ENCODE measurements at places on chromosomes 7 and 10.

DNA sequence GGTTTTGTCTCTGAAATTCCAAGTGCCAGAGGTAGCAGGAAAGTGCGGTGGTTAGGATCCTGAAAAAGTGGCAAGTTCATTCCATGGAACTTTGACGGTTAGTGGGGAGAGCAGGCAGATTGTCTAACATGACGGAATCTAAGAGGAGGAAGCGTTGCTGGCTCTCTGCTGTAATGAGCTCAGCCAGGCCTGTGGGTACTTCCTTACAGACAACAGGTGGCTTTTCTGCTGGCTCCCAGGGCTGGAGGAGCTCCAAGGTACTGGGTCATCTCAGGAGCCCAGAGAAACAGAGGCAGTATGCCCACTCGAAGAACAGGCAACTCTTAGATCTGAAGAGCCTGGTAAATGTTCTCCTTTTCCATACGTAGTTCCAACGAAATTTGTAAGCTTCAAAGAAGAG lies 3.1 kb upstream of the AIFM2 start:
- DNase-seq, result no peak

DNA sequence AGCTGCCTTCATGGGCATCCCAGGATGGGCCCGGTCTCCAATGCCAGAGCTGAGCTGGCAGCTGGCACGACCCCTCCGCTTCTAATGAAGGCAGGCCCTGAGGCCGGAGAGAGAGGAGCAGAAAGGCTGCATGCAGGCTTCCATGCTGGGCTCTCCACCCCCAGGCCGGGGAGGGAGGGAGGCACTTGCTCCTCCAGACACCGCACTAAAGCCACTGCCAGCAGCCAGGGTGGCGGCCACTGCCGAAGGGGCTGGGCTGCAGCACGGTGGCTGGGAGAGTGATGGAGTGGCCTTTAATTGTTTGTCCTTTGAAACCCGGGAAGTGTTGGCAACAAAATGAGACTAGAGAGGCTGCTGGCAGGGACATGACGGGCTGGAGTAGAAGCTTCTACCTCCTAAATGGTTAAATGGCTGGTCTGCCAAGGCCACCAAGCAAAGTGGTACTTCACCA lies 236.5 kb downstream of the SKAP2 start:
- DNase-seq, result no peak

DNA sequence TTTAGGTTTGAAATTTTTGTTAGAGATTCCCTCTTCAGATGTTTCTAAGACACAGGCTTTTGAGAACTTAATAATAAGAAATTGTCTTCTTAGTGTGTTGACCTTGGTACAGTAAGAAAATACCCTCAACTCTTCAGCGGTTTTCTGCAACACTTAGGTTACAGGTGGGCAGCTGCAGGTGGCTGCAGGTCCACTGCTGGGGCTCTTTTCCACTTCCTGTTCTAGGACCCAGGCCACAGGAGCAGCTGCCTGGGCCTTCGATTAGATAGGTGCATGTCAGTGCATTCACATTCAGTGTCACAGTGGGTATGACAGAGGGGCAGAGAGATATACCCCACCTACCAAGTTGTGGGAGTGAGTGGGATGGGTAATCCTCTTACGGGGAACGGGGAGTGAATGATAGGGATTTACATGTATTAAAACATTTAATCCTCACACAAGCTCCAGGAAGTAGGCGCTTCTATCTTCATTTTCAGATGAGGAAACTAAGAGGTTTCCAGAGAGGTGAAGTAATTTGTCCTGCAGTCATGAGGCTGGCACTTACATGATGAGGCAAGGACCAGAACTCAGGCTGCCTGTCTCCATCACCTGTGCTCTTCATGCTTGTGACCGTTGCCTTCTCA lies 20.2 kb upstream of the SUV39H2 start:
- DNase-seq, result no peak

- DNase-seq, result no peak
Observed at GRCh38 chr10:93813507-93814465, 56.0 kb downstream of the LGI1 start.

- no peak for DNase-seq
Observed at GRCh38 chr10:95422233-95422632, 131.4 kb upstream of the PDLIM1 start.

GRCh38 chr10:14332903-14333302 lies 2.2 kb upstream of the FRMD4A start:
- no peak for DNase-seq

- DNase-seq, result no peak
Observed at GRCh38 chr10:132166216-132166950, 20.4 kb upstream of the DPYSL4 start.

DNA sequence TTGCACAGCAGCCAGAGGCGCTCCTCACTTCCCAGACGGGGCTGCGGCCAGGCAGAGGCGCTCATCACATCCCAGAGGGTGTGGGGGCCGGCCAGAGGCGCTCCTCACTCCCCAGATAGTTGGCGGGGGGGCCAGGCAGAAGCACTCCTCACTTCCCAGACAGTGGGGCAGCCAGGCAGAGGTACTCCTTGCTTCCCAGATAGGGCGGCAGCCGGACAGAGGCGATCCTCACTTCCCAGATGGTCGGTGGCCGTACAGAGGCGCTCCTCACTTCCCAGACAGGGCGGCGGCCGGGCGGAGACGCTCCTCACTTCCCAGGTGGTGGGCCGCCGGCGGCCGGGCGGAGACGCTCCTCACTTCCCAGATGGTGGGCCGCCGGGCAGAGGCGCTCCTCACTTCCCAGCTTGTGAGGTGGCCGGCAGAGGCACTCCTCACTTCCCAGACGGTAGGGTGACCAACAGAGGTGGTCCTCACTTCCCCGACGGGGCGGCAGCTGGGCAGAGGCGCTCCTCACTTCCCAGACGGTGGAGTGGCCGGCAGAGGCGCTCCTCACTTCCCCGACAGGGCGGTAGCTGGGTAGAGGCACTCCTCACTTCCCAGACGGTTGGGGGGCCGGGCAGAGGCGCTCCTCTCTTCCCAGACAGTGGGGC lies 26.5 kb downstream of the CCNY start:
- no peak for DNase-seq
